ENCODE measurements at places on chromosomes 4 and X. TPM values are rescaled to one million over a fixed set of nuclear protein-coding genes. Genes with fewer than 3 reads are reported as not detected.

SYTL5 gene
- total RNA-seq, result 1.7 TPM

DNA sequence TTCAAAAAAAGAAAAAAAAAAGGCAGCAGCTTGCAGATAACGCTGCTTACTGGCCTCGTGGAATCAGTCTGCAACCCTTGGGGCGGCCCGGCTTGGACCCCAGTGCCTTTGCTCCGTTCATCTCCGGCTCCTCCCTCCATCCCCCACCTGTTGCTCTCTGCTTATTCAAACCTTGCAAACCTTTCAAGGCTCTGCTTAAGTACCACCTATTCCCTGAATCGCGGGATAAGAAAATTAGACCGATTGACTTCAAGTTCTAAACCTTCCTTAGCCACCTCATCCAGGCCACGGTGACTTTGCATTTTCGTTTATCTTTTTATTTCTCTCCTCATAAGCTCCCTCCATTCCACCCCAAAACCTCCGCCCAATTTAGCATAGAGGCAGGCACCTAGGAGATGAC lies 1.4 kb upstream of the PHKA1 start:
- H3K27ac ChIP-seq, result no peak overlapping the region
- H3K36me3 ChIP-seq, result no peaks in the 10 kb centered on the region
- H3K4me1 ChIP-seq, result no peaks in the 10 kb centered on the region

DNA sequence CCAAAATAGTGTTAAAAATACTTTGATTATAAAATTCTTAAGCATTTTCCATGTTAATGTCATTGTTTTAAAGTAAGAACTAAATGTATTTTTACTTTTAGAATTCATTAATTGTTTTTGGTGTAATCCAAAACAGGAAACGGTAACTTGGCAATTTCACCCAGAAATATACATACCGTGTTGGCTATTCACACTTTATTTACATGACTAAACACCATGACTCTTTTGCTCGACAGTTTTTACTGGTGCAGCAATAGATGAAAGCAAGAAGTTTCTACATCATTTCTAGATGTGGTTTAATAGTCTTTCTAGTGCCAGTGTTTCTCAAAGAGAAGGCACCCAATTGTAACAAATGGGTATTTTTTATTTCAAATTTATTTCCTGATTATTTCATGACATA lies 25.6 kb upstream of the MAGEA1 start:
- H3K27me3 ChIP-seq, result no peaks in the 10 kb centered on the region
- no peaks in the 10 kb centered on the region for H3K4me1 ChIP-seq
- H3K36me3 ChIP-seq, result no peaks in the 10 kb centered on the region
- H3K27ac ChIP-seq, result no peak overlapping the region

- H3K4me3 ChIP-seq, result no peak overlapping the region
- no peaks in the 10 kb centered on the region for H3K4me1 ChIP-seq
- H3K36me3 ChIP-seq, result peaks cover 34% of the 10 kb centered on the region
These were observed 27.5 kb downstream of the UBE2D3 start for GRCh38 chr4:102799816-102800215.

TCEAL8 gene
- 160 TPM for total RNA-seq

DNA sequence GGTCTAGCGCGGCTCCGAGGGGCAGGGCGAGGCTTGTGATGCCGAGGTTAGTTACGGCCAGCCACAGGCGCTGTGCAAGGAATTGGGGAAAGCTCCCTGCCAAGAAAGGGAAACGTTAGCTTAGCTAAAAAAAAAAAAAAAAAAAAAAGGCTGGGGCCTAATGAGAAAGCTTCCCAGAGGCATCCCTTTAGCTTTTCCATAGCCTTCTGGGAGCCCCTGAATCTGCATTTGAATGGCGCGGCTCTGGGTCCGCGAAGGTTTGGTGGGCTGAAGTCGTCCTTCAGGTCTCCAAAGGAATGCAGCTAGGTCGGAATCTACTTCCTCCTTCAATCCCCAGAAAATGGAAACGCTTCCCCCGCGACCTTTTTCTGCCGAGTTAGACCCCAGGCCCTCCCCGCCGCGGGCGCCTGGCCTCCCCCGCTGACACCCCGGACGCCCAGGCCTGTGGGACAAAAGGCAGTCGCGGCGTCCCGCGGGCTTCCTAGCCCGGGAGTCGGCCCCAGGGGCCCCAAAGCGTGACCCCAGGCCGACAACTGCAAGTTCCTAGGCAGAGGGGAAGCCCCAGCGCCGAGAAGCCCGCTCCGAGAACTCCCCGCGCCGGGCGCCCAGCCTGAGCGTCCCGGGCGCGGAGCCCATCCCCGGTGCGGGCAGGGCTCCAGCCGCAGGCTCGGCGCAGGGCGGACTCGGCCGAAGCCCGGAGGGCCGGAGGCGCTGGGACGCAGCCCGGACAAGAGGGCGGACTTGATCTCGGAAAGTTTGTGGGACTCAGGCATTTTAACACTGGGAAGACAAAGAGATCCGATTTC lies 605 bp upstream of the FAT1 start:
- DNase-seq, result peak; percentile 75
- peaks cover 24% of the 10 kb centered on the region for H3K4me1 ChIP-seq
- H3K4me3 ChIP-seq, result peak overlapping the region; percentile 96
- H3K27me3 ChIP-seq, result no peaks in the 10 kb centered on the region
- H3K36me3 ChIP-seq, result peaks cover 7% of the 10 kb centered on the region
- peak overlapping the region; percentile 93 for H3K27ac ChIP-seq
